ENCODE measurements at places on chromosomes 3 and 15.

- DNase-seq = no peak
These were observed 292.9 kb downstream of the RORA start for GRCh38 chr15:60936186-60936585.

DNA sequence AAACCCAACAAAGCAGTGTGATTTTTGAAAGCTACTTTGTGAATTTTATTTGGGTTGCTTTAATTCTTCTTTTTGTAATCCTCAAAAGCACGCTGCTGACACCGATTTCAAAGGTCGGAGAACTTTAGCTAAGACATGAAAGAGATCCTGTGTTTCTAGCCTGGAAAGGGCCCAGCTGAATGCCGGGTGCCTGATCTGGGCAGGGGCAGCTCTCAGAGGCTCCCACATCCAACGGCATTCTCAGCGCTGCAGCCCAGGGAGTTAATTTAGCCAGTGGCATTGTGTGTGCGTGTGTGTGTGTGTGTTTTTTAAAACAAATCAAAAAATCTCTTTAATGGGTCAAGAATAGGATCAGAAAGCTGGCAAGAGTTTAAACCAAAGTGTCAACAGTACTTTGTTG lies 6.6 kb downstream of the RBP1 start:
- DNase-seq = no peak

- no peak for DNase-seq
These were observed 54.3 kb downstream of the BDH1 start for GRCh38 chr3:197501496-197501878.

- no peak for DNase-seq
These were observed 52.2 kb downstream of the TP53BP1 start for GRCh38 chr15:43440721-43441281.

DNA sequence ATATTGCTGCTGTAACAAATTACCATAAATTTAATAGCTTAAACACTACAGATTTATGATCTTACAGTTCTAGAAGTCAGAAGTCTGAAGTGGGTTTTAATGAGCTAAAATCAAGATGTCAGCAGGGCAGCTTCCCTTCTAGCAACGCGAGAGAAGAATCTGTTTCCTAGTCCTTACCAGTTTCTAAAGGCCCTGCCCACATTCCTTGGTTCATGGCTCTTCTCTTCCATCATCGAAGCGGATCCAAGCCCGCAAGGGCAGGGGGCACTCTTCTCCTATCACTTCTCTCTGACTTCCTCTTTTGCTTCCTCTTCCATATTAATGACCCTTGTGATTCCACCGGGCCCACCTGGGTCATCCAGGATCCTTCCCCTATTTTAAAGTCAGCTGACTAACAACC lies 16.1 kb downstream of the MINDY4B start:
- DNase-seq = no peak

DNA sequence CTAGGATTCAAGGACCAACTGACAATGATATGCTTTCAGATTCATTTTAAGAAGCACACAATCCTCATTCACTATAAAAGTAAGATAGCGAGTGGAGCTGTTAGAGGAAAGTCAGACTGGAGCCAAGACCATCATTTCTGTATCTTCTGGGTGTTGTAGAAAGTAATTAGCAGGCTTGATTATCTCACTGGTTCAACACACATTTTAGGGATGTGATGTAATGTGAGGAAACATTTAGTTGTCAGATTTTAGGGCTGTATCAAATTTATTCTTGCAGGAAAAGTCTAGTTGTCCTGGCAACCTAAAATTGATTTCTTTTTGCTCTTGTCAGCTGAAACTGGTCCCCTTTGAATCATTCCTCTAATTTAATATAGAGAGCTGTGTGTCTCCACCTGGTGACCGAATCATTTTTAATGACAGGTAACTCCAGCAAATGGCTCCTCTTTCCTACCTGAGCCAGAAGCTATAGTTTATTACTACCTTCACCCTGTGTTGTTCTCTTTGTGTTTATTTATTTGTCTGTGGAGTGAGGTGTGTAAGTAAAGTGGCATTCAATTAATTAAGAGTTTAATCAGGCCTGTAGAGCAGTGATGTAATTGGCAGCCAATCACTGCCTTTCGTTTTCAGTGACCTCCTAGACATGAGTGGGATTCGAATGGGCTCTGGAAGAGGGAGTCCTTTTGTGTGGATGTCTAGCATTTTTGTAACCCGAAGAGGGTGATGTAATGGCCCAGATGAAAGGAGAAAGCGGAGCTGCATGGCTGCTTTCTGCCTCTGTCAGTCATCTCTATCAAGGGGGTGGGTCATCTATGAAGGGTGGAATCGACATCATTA lies 125.8 kb downstream of the LPP start:
- no peak for DNase-seq
